ENCODE measurements at places on chromosomes 1 and 21.

- no peak for DNase-seq
Measured at GRCh38 chr1:49225464-49225863, 448.8 kb upstream of the BEND5 start.

GRCh38 chr21:44423941-44424607 is 31.2 kb upstream of the LRRC3 start:
- no peak for DNase-seq

DNA sequence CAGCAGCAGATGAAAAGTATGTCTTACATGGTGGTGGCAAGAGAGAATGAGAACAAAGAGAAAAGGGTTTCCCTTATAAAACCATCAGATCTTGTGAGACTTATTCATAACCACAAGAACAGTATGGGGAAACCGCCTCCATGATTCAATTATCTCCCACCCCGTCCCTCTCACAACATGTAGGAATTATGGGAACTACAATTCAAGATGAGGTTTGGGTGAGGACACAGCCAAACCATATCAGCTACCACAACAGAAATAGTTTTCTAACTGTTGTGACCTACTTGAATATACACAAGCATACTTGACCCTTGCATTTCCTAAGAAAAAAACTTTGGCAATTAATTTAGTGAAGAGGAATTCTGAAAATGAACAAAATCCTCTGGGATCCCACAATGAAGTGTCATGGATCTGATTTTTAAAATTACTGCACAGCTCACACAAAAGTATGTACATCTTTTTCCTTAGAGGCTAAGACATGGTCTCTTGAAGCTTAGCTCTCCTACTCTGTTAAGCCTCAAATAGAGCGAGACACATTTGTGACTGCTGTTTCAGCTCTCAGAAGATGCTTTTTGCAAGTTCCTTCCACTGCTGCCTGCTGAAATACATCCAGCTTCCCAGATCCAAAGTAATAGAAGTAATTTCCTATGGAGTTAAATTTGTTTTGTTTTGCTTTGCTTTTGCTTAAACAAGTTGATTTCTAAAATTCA is 265.8 kb downstream of the DPYD start:
- DNase-seq, result no peak

GRCh38 chr1:75083223-75083622 is 51.0 kb upstream of the LHX8 start:
- no peak for DNase-seq

DNA sequence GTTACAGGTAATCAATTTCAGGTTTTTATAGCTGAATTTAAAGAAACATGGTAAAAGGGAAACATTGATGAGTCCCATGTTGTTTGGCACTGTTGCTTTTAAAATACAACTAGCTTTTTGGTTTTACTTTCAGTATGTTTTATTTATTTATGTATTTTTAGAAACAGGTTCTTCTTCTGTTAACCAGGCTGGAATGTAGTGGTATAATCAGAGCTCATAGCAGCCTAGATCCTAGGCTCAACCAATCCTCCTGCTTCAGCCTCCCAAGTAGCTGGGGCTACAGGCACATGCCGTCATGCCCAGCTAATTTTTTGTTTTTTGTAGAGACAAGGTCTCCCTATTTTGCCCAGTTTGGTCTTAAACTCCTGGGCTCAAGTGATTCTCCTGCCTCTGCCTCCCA is 50.4 kb downstream of the CTTNBP2NL start:
- no peak for DNase-seq

GRCh38 chr1:36284061-36284460 is 22.1 kb upstream of the SH3D21 start:
- no peak for DNase-seq

- DNase-seq, result no peak
Measured at GRCh38 chr21:18411565-18411964, 8.0 kb upstream of the TMPRSS15 start.

- DNase-seq, result no peak
Measured at GRCh38 chr21:35336534-35336933, 287.4 kb upstream of the RUNX1 start.

GRCh38 chr1:100565533-100565932 is 27.6 kb downstream of the GPR88 start:
- no peak for DNase-seq

DNA sequence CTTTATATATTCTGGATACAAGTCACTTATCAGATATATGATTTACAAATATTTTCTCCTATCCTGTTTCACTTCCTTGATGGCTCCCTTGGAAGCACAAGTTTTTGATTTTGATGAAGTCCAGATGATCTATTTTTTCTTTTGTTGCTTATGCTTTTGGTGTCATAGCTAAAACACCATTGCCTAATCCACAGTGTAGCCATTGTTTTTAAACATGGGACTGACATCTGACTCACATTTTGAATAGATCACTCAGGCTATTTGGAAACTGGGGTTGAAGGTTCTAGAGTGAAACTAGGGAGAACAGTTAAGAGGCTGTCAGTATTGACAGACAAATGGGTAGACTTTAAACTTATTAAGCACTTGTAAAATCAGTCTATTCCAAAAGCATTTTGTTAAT is 16.6 kb downstream of the AK4 start:
- no peak for DNase-seq

- DNase-seq, result no peak
Measured at GRCh38 chr1:218349348-218350034, 4.4 kb downstream of the TGFB2 start.

GRCh38 chr1:154352581-154353459 is 27.5 kb downstream of the ATP8B2 start:
- DNase-seq, result no peak

- no peak for DNase-seq
Measured at GRCh38 chr1:116179419-116179818, 68.2 kb downstream of the MAB21L3 start.

- DNase-seq, result no peak
Measured at GRCh38 chr1:2789986-2790581, 11.4 kb downstream of the TTC34 start.

- no peak for DNase-seq
Measured at GRCh38 chr1:235749755-235750300, 100.2 kb upstream of the GNG4 start.

- DNase-seq, result no peak
Measured at GRCh38 chr1:12019858-12020509, 686 bp downstream of the MIIP start.

DNA sequence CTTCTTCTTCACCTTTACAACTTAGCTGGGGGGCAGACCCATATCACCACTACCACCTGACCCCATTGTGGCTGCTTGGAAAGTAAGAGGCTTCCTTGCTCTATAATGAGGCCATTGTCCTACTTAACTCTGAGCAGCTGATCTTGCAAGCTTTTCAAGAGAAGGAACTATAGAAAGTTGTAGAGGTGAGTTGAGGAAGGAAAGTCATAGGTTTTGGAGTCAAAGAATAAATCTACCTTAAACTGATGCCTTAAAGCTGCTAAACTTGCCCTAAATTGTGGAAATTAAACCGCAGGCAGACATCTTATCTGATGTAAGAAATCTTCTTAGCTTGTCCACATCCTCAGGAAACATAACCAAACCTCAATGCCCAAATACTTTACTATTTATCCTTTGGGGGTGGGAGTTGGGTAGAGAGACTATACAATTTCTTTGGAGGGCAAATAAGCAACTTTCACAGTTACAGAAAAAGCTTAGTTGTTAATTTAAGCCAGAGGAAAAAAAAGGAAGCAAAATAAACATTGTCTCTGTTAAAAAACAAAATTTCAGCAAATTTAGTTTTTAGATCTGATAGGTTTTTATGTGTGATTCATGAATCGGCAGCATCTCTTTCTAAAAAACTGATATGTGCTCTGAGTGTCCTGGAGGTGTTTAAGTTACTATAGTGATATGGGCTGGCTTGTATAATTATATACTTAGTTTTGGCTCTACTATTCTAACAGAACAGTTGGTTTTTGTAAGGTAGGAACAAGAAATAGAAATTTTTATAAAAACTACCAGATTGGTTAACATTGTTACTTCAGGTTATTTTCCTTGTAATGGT is 4.7 kb downstream of the IL23R start:
- no peak for DNase-seq

DNA sequence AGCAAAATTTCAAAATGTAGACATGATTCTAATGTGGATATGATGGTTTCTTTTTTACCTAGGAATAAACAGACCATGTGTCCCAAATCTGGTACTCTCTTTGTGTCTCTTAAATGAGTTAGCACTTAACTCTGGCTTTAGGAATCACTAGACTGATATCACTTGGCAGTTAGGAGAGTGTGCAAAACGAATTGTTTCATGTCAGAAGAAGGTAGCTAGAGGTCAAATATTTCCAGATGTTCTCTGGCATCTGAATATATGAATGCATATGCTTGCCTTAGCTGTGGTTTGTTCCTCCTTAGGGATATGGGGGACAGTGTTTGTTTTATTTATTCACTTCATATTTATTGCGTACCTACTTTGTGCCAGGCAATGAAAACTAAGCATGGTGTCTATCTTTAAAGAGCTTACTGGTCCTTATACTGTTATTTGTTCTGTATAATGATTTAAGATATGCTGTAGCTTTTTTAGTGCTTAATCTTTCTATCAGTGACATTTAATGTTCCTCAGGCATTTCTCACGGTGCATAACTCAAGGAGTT is 65.2 kb downstream of the LRRC8C start:
- DNase-seq, result no peak

GRCh38 chr21:40658311-40658710 is 188.6 kb downstream of the DSCAM start:
- DNase-seq, result no peak

- no peak for DNase-seq
Measured at GRCh38 chr1:154808261-154808908, 61.7 kb downstream of the KCNN3 start.

- no peak for DNase-seq
Measured at GRCh38 chr1:24048205-24048869, 63.6 kb downstream of the MYOM3 start.

GRCh38 chr1:147509786-147510395 is 31.4 kb upstream of the BCL9 start:
- no peak for DNase-seq

GRCh38 chr1:24528744-24529143 is 26.1 kb downstream of the RCAN3 start:
- DNase-seq, result no peak

Data from activated T-helper 1 cell treated with Interleukin-2 at 50 U/mL for 16 hours (primary cell).